ENCODE measurements at places on chromosomes 11 and 22. TPM values are rescaled to one million over a fixed set of nuclear protein-coding genes. Genes with fewer than 3 reads are reported as not detected.

DNA sequence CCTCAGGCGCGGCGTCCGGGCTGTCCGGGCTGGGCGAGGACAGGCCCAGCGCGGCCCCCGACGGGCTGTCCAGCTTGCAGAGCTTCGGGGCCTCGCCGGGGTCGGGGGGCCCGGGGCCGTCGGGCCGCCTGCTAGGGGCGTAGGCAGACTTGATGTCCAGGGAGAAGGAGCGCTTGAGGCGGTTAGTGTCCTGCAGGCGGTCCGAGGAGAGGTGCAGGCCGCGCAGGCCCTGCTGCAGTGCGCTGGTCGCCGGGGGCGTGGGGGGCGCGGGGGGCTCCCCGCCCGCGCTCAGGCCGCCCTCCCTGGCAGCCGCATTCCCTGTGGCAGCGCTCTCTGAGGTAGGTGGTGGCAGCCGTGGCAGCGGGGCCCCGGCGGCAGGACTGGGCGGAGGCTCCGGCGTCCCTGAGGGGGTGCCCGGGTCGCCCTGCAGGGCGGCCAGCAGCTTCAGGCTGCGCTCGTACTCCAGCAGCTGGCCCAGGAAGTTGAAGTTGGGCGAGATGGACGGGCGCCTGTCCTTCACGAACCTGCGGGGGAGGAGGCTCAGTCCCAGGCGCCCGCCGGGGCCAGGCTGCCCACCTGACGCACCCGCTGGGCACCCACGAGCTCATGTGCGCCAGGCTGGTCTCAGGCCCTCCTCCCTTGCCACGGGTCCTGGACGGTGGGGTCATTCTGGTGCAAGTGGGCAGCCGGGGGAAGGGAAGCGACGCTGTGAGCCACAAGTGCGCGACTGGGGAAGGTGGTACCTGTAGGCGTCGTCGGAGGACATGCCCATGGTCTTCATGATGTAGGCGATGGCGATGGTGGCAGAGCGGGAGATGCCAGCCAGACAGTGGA, 14.8 kb downstream of the DUSP8 start:
- H3K36me3 ChIP-seq = no peaks in the 10 kb centered on the region
- no peak overlapping the region for H3K4me3 ChIP-seq
- no peak for DNase-seq
- H3K4me1 ChIP-seq = no peaks in the 10 kb centered on the region

GRCh38 chr11:77959434-77959833, 35.0 kb downstream of the INTS4 start:
- peaks cover 21% of the 10 kb centered on the region for H3K36me3 ChIP-seq
- H3K27ac ChIP-seq = no peak overlapping the region
- H3K4me1 ChIP-seq = no peaks in the 10 kb centered on the region
- DNase-seq = no peak
- H3K27me3 ChIP-seq = no peaks in the 10 kb centered on the region
- no peak overlapping the region for H3K4me3 ChIP-seq

DNA sequence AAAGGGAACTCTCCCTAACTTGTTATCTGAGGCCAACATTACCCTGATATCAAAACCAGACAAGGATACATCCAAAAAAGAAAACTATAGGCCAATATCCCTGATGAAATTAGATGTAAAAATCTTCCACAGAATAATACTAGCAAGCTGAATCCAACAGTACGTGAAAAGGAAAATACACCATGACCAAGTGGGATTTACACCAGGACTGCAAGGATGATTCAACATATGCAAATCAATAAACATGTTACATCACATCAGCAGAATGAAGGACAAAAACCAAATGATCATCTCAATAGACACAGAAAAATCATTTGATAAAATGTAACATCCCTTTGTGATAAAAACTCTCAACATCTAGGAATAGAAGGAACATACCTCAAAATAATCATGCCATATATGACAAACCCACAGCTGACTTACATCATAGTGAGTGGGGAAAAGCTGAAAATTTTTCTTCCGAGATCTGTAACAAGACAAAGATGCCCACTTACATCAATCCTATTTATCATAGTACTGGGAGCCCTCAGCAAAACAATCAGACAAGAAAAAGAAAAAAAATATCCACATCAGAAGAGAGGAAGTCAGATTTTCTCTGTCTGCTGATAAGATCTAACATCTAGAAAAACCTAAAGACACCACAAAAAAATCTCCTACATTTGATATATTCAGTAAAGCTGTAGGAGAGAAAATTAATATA, 703.3 kb upstream of the ANO5 start:
- no peak overlapping the region for H3K4me3 ChIP-seq
- no peaks in the 10 kb centered on the region for H3K36me3 ChIP-seq
- no peak overlapping the region for H3K27ac ChIP-seq
- no peak for DNase-seq

The PNPLA5 gene
- polyA plus RNA-seq = not detected

The PLA2G3 gene
- not detected for polyA plus RNA-seq
